Left lobe of liver (tissue), 2 donors: ENCODE measurements at places on chromosomes 13 and 19. TPM values are rescaled to one million over a fixed set of nuclear protein-coding genes. Genes with fewer than 3 reads are reported as not detected.

Gene ZSCAN18
- 15.4 TPM for total RNA-seq

GRCh38 chr19:13181747-13182388, 31.7 kb downstream of the IER2 start:
- DNase-seq, result peak; percentile 69

GRCh38 chr19:38883286-38883685, 5.2 kb upstream of the RINL start:
- DNase-seq, result no peak

DNA sequence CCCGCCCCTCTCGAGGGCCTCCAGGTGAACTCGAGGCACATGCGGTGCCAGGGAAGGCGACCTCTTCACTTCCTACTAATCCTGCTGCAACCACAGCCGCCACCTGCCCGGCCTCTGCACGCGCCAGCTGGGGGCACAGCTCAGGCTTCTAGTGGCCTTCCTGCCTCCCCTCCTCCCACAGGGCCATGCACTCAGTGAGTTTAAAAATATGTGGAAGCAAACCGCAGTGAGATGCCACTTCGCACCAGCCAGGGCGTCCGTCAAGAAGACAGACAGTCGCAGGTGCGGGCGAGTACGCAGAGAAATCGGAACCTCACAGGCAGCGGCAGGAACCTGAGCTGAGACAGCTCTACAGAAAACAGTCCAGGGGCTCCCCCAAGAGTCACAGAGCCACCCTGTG, 10.4 kb downstream of the LMNB2 start:
- DNase-seq, result no peak

Gene PTGIR
- 3.0 TPM for total RNA-seq

- DNase-seq, result no peak
Measured at GRCh38 chr13:112978561-112979405, 9.8 kb downstream of the MCF2L start.

DNA sequence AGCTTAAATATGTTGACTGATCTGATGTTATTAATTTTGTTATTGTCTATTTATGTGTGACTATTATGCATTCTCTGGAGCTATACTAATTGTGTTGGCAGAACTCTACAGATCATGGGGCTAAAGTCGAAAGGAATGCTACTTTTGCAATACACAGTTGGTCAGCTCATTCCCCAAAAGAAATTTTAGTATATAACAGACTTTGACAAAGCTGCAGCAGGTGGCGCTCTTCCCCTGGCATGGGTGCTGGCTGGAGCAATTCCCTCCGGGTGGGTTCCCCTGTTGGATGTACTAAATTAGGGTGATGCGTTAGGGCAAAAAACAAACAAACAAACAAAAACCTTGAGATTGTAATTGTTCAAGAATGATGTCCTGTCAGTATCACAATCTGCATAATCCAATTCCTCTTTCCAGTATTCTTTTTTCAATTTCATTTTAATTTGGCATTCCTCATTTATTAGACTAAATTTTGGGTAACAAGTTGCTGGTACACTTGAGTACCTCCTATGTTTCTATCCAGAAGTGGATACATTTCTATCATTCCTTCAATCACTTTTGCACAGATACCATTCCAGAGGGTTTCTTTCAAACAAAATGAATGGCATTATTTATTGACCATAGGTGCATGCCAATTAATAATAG, 322.8 kb upstream of the EDNRB start:
- no peak for DNase-seq
